Uterus (tissue), 4 donors: ENCODE measurements at places on chromosomes 4 and X. TPM values are rescaled to one million over a fixed set of nuclear protein-coding genes. Genes with fewer than 3 reads are reported as not detected.

Gene LRP2BP
- total RNA-seq: 1.2 TPM

Gene NOX1
- total RNA-seq: not detected

Gene PRKX
- 8.5 TPM for total RNA-seq

DNA sequence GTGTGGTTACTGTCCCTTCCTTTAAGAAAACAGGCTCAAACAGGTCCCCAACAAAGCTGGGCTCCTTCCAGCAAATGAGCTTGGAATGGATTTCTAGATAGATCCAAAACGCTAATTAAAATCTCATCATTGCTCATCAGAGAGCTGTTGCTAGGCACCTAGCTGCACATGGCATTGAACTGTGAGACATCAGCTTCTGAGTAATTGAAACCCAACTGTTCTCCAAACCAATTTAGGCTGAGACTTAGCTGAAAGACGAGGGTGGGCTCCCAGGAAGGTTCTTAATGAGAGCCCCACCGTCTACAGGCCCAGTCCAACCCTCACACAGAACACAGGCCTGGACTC, 59.1 kb downstream of the FAM184B start:
- no peak for DNase-seq

DNA sequence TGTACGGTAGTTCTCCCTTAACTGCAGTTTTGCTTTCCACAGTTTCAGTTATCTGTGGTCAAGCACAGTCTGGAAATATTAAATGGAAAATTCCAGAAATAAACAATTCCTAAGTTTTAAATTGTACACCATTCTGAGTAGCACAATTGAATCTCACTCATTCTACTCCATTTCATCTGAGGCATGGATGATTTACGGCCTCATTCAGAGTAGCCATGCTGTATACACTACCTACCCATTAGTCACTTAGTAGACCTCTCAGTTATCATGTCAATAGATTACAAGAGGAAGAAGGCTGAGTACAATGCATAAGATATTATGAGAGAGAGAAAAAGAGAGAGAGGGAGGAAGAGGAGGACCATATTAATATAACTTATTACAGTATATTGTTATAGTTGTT, 77.5 kb downstream of the ENOX2 start:
- no peak for DNase-seq

DNA sequence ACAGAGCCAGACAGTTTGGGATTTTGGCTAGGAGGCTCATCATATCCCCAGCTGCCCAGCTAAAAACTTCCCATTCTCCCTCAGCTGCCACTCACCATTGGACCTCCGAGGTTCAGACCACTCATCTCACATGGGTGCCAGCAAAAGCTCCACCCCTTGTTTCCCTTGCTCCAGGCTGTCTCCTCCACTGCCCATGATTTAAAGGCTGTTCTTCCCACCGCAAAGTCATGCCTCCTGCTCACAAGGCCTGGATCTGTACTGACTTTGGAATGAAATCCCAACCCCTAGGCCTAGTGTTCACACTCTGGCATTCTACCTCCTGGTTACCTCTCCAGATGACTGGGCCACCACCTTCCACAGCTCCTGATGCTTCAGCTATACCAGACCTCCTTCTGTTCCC, 142.2 kb upstream of the EOLA2 start:
- no peak for DNase-seq

GRCh38 chrX:15158350-15158735, 111.5 kb downstream of the ASB9 start:
- DNase-seq: no peak

GRCh38 chr4:100461807-100462605, 55.8 kb downstream of the EMCN start:
- DNase-seq: no peak

DNA sequence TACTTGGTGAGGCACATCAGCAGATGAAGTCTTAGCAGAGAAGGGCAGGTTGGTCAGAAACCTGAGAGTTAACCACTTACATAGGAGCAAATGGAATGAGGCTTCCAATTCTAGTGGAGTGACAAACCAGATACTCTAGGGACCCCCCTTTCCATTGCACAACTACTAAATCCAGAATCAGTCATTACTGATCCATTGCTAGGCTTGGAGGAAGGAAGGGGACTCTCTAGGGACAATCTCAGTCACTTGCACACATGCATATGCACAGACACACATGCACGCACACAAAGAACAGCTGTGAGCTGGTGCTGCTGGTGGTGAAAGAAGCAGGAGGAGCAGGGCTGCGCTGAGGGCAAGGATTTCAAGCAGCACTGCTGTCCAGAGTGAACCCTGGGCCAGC, 25.7 kb downstream of the PNMA5 start:
- no peak for DNase-seq

DNA sequence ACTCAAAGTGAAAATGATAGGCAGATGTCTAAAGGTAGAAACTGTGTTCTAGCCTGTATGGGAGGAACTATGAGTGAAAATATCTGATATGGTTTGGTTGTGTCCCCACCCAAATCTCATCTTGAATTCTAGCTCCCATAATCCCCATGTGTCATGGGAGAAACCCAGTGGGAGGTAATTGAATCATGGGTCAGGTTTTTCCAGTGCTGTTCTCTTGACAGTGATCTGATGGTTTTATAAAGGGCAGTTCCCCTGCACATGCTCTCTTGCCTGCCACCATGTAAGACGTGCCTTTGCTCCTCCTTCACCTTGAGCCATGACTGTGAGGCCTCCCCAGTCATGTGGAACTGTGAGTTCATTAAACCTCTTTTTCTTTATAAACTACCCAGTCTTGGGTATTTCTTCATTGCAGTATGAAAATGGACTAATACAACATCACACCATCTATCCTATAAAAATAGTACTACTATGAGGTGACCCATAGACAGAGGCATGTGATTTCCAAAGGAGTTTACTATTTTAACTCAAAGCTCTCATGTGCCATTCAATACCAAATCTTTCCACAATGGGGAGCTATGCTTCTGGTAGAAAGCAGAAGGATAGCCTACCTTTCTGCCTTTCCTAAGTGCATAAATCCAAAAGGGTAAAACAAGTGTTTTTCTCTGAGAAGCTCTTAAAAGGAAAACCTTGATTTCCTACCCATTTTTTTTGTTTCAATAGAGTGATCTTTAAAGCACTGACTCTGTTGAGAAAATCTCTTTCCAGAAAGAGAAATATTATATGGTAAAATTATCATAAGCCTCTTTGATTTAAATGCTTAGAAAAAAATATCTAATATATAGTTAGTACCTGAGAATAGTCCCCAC, 38.8 kb downstream of the SEC31A start:
- DNase-seq: no peak

GRCh38 chr4:189162073-189162789, 778.4 kb upstream of the FRG1 start:
- DNase-seq: no peak

- DNase-seq: no peak
Measured at GRCh38 chr4:100635899-100636298, 118.1 kb upstream of the EMCN start.

DNA sequence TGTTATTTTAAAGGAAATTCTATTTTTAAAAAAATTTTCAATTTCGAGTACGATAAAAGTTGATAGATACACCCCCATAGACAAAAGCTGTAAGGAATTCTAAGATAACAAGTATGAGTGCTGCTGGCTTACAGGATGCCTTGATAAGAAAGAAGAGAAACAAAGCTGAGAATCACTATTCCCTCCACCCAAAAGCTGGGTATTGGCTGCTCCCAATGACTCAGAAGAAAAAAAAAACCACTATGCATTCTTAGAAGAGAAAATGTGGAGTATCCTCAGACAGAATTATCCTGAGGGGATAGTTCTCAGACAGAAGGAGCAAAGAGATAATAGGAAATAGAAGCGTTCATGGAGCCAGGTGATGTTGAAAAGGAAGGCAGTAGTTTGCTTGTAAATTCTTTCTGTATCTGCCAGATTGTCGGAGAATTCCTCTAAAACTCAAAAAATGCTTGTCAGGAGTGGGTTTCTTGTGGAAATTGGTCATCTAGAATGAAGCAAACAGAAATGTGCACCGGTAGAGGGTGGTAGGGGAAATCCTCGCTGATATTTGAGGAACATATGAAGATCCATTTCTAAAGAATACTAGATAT, 217.5 kb upstream of the ADAMTS3 start:
- no peak for DNase-seq

GRCh38 chrX:53153581-53153980, 59.6 kb downstream of the KANTR start:
- no peak for DNase-seq

GRCh38 chr4:102037566-102037965, 247.0 kb downstream of the BANK1 start:
- DNase-seq: no peak
